ENCODE measurements at places on chromosomes 2 and 18.

DNA sequence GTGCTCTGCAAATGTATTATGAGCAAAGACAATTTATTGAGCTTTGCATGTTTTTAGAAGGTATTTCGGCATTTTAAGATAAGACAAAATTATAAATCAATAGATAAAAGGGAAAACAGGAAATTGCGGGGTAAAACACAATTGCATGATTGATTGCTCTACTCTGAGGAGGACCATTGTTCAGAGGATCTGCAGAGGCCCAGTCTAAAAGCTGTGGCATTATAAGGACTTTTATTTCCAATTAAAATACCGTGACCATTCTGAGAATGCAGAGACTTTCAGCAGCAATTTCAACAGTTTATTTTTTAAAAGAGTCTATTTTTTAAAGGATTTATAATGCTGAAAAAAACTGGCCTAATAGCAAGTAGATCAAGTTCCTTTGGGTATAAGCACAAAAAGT, 62.0 kb downstream of the TPGS2 start:
- DNase-seq = no peak

DNA sequence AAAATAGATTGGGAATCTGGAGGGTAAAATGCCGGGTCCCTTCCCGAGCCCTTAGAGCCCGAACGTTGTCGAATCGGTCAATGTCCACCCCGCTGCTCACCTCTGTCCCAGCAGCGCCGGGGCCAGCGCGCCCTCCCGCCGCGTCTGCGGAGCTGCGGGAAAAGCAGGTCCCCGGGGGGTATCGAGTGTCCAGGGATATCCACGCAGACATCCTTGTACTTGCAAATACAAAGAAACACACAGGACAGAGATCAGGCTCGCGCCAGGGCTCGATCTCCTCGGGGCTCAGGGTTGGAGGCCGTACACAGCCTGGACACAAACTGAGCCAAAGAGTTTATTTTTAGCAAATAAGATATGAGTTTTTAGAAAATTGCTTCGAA, 2.3 kb upstream of the GATA6 start:
- no peak for DNase-seq

- no peak for DNase-seq
Observed at GRCh38 chr18:23143815-23144261, 8.6 kb downstream of the CABLES1 start.

- DNase-seq = no peak
Observed at GRCh38 chr2:241154915-241155314, 4.6 kb downstream of the PPP1R7 start.

DNA sequence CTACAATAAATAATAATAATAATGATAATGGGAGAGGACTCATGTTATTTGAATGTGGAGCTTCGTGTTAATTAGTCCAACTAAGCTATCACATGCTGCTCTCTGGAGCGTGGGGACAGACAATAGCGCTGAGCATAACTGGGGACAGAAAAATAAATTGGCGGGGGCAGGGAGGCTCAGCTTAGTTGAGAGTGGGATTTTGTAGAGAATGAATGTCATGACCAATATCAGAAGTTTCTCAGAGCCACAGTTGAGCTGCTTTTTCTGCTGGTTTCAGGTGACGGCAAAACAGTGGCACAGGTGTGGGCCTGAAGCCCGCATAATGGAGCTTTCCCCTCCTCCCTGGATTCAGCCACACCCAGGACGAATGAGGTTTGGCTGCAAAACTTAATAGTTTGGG, 111.1 kb upstream of the CAB39 start:
- no peak for DNase-seq

GRCh38 chr2:42987112-42987922, 194.9 kb upstream of the HAAO start:
- DNase-seq = no peak

DNA sequence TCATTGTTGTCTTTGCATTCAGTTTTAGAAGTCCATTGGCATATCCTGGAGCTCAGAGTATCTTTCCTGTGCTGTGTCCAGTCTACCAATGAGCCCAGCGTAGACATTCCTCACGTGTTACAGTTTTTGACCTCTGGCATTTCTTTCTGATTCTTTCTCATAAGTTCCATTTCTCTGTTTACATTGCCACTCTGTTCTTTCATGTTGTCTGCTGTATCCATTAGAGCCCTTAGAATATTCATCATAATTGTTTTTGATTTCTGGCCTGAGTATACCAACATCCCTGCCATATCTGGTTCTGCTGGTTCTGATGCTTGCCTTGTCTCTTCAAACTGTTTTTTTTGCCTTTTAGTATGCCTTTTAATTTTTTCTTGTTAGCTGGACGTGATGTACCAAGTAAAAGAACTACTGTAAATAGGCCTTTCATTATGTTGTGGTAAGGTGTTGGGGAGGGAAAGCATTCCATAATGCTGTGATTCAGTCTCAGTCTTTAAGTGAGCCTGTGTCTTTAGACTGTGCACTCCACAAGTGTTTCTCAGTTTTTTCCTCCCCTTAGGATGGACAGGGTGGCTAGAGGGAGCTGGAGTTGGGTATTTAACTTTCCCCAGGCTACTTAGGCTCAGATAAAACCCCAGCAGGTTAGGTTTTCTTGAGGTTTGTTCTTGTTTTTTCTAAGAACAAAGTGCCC, 35.6 kb downstream of the CEP192 start:
- no peak for DNase-seq

DNA sequence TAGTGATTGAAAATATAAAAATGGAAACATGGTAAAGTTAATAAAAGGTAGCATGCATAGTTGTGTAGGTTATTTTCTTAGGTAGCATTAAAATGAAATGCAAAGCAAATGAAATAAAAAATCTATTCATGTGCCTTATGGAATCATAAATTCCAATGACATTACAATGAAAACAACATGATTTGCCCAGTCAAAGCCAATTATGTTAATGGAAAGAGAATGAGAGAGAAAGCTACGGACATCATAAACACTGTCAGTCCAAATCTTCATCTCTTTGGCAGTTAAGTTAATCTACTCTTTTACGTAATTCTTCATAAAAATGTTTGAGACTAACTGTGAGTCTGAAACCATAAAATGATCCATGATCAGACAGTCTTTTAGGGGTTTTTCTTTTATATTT, 636.7 kb upstream of the SYT4 start:
- no peak for DNase-seq

GRCh38 chr2:109386004-109386695, 227.6 kb downstream of the SEPTIN10 start:
- DNase-seq = no peak

DNA sequence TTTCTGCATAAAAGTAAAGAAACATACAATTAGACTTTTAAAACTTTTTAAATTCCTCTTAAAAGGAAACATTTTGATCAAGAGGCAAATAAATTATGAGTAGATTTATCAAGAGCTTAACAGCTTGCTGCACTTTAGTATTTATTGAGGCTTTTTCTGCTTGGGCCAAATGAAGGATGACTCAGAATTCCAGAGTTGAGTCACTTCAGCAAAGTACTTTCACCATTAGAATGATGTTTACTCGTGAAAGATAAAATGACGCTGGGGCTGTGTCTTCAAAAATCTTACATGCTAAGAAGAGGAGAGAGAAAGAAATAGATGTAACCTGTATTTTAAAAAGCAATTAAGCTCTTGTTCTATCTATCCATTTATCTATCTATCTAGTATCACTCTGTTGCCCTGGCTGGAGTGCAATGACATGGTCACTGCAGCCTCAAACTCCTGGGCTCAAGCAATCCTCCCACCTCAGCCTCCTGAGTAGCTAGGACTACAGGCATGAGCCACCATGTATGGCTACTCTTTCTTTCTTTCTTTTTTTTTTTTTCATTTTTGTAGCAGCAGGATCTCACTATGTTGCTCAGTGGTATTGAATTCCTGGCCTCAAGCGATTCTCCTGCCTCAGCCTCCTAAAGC, 75.3 kb upstream of the RIOK3 start:
- no peak for DNase-seq

Measured in activated CD4-positive, alpha-beta T cell treated with anti-CD3 and anti-CD28 coated beads, Interleukin-2, amount 50 U/mL, for 4 hours (primary cell).